ENCODE measurements at places on chromosomes 2 and 18. TPM values are rescaled to one million over a fixed set of nuclear protein-coding genes. Genes with fewer than 3 reads are reported as not detected.
A peak's percentile ranks its signal among the peaks of the same experiment; 100 is the strongest.

Gene IL1RN
- polyA plus RNA-seq = not detected

Gene GTF3C2
- 59.7 TPM for polyA plus RNA-seq

Gene GPD2
- 5.2 TPM for polyA plus RNA-seq

Gene SLC4A3
- 0.29 TPM for polyA plus RNA-seq

Gene SERPINB5
- not detected for polyA plus RNA-seq

Gene CHRND
- not detected for polyA plus RNA-seq

Gene SMIM21
- not detected for polyA plus RNA-seq

Gene PLEK
- polyA plus RNA-seq = 0.03 TPM

Gene KRTCAP3
- polyA plus RNA-seq = 2.1 TPM

GRCh38 chr2:12774395-12774727 lies 57.6 kb downstream of the TRIB2 start:
- no peak for DNase-seq

- DNase-seq = no peak
These were observed 16.3 kb downstream of the NYAP2 start for GRCh38 chr2:225415792-225416191.

GRCh38 chr2:209581040-209581439 lies 157.2 kb downstream of the MAP2 start:
- DNase-seq = no peak

DNA sequence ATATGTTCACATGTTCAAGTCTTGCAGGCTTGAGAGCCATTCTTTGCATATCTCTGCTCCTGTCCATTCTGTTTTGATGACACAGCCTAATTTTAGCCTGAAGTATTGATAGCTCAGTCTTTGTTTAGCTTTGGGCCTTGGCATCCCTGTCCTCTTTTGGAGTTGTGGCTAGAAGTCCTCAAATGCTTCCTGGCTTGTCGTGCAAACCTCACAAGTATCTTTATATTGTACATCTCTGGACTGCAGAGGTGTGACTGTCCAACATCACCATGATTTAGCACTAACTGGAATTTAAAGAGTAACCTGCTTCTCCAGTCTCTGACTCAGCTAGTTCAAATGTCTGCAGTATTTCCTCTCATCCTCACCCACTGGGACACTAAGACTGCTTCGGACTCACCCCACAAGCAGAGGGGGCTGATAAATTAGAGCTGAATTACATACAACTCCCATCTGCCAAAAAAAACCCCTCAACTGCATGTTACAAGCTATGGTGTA lies 11.7 kb downstream of the PFN4 start:
- no peak for DNase-seq

DNA sequence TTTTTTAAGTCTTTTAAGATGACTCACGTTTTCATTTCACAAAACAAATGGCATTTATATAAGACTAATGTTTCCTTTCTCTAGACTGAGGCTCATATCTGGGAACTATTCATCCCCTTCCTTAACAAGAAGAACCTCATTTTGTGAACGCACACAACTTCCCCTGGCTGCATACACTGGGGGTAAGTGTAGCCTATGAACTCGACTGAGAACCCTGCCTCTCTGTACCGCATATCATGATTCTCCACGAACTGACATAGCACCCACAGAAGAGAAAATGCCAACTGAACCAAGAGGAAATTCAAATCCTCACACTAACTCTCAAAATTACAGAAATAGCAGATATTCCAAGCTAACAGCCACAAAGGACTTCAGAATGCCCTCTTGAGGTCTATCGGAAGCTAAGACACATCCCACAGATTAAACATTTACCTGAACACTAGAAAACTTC lies 236.7 kb downstream of the TCF4 start:
- DNase-seq = peak; percentile 54

- no peak for DNase-seq
These were observed 57.8 kb upstream of the ITGB6 start for GRCh38 chr2:160257743-160258491.

DNA sequence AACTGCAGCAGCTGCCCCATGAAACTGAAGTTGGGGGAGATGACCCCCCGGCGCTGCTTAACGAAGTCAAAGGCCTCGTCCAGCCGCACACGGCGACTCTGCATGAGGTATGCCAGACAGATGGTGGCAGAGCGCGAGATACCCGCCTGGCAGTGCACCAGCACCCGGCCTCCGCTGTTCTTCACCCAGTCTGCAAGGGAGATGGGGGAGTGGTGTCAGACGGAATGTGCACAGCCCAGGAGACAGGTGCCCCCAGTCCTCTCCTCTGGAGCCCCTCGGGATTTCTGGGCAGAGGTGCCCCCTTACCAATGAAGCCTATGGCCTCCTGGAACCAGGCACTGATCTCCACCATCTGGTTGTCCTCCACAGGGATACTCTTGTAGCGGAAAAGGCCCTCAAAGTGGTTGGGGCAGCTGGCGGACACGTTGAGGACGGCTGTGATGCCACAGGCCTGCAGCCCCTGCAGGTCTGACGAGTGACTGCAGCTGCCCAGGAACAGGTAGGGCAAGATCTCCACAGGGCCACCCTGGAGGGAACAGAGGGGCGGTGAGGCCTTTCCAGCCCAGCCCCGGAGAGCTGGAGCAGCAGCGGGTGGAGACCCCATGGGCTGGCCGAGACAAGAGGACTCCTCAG lies 1.3 kb downstream of the DUSP2 start:
- DNase-seq = no peak

- DNase-seq = no peak
These were observed 151.8 kb upstream of the NABP1 start for GRCh38 chr2:191526091-191526490.

GRCh38 chr2:74225698-74226459 lies 27.5 kb downstream of the MTHFD2 start:
- DNase-seq = no peak

- no peak for DNase-seq
These were observed 15.8 kb downstream of the GKN2 start for GRCh38 chr2:68936889-68937288.

DNA sequence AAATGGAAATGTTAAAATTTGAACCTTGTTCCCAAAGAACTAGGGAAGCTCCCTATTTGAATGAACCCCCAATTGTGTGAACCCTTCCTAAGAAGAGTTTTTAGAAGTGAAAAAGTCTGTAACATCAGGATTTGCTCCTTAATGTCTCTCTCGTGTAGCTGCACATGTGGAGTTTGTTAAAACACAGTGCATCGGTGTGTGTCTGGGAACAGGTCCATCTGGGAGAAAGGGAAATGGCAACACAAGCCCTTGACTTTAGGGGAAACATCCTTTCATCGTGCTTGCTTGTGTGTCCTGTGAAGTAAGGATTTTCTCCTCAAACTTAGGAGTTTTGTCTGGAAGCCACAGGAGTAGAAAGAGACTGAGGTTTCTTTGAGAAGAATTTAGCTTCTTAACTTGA lies 203.9 kb downstream of the PRKCE start:
- no peak for DNase-seq

DNA sequence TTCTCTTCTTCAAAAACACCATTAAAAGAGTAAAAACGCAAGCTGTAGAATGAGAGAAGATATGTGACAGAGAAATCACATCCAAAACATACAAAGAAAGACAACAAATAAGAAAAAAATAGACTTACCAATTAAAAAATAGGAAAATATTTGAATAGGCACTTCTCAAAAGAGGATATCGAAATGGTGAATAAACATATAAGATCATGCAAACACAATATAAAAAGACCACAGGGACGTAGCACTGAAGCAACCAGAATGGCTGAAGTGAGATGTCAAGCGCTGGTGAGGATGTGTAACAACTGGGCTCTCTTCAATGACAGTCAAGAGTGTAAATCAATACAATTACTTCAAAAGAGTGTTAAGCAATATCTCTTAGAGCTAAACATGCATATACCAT lies 202.3 kb downstream of the ZBTB7C start:
- no peak for DNase-seq

DNA sequence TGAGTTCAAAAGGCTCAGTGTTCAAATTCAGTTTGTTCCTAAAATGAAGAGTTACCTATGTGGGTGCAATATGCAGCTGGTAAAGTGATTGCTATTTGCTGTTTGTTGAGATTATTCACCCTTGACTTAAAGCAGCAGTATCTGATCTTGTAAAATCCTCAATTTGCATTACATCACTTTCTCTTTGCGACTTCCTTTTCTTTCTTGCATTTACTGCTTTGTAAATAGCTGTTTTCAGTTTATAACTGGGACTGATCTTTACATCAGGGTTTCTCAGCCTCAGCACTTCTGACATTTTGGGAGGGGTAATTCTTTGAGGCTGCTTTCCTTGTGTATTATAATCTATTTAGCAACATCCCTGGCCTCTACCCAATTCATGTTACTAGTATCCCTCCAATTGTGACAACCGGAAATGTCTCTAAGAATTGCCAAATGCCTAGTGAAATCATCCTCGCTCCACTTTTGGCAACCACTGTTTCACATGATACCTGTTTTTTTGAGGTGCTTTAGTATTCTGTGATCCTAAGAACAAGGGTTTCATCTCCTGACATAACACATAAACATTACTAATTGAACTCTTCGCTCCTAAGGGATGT lies 12.1 kb upstream of the ERCC3 start:
- no peak for DNase-seq

- no peak for DNase-seq
These were observed 51.4 kb upstream of the ACYP2 start for GRCh38 chr2:54063967-54064535.

DNA sequence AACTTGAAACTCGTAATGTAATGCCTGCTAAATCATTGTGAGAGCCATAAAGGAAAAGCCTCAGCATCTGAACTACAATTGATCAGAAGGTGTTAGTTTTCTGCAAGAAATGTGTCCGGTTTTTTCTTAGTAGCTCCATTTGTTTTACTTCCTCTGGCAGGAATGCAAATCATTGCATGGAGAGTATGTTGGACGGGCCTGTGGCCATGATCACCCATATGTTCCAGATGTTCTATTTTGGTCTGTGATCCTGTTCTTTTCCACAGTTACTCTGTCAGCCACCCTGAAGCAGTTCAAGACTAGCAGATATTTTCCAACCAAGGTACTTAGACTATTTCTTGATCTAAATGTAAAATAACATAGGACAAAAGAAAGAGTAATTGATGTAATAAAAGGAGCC lies 126.6 kb downstream of the DPP4 start:
- no peak for DNase-seq

- DNase-seq = no peak
These were observed 371.7 kb upstream of the CELF4 start for GRCh38 chr18:37937287-37937686.
